ENCODE measurements at places on chromosomes 13 and 19.

- no peak for DNase-seq
These were observed 245.1 kb downstream of the KCTD12 start for GRCh38 chr13:76641056-76641455.

- no peak for DNase-seq
These were observed 22.6 kb downstream of the POLR1D start for GRCh38 chr13:27644302-27644701.

DNA sequence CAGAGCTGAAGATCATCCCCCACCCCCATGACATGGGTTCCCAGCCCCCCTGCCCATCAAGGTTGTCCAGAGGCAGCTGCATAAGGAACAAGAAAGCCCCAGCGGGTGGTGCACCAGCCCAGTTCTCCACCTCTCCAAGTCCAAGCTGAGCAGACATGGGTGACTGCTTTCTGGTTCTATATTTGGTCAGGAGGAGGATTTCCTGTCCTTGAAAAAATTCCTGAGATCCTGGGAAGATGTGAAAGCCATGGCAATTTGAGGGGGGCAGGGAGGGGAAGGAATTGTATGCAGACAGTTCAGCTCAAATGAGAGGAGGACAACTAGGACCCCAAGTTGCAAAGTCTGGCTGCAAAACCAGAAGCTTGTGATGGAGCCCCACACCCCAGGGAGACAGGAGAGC lies 55.4 kb upstream of the ADGRE5 start:
- DNase-seq: no peak

- no peak for DNase-seq
These were observed 552.0 kb downstream of the RFC3 start for GRCh38 chr13:34369931-34370330.

DNA sequence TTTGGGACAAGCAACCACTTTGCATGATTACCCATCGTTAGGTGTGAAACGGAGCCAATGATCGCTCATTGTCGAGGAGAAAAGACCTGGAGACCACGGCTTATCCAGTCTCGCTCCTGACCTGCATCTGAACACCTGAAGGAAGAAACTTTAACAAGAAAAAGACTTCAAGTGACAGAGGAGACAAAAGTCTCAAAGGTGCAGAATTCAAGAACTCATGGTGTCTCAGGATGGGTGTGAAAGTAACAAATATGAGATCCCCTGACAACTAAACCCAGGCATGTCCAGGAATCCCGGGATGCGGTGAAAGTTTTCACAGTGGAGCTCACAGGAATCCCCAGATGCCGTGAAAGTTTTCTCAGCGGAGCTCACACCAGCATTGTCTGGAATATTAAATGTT lies 6.3 kb upstream of the ATP11A start:
- DNase-seq: no peak

GRCh38 chr19:50458396-50459066 lies 17.8 kb upstream of the EMC10 start:
- DNase-seq: no peak

- no peak for DNase-seq
These were observed 65.0 kb downstream of the COG3 start for GRCh38 chr13:45529758-45530157.

DNA sequence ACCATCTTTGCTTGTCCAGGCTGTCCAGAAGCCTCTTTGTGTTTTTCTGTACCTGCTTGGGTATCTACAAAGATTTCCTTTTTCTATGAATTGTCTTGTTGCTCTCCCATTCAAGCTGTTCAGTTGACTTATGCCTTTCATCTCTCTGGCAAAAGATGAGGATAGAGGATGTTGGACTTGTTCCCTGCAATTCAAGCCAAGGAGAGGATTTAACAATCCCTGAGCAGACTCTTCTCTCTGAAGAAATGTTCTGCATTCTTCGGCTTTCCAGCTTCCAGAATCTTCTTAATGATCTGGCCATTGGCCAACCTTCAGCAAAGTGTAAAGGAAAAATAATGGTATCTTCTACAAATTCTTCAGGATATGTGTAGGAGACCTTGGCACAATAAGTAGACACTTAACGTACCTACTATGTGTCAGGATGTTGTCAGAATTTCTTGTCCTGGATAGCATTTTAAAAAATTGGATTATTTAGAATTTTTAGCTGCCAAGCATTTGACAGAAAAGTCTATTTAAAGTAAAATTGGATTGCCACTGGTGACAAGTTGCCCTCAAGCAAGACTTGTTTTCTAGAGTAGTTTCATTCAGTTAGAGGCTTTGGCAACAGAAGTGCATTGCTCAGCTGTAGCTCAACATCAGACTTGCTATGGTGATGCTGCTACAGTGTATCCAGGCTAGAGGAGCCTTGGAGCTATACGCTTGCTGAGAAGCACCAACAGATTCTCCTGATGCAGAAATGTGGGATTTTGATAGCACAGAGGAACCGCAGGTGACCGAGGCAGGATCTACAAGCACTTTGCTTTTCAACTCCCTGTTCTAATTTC lies 455.7 kb downstream of the SUCLA2 start:
- DNase-seq: no peak

DNA sequence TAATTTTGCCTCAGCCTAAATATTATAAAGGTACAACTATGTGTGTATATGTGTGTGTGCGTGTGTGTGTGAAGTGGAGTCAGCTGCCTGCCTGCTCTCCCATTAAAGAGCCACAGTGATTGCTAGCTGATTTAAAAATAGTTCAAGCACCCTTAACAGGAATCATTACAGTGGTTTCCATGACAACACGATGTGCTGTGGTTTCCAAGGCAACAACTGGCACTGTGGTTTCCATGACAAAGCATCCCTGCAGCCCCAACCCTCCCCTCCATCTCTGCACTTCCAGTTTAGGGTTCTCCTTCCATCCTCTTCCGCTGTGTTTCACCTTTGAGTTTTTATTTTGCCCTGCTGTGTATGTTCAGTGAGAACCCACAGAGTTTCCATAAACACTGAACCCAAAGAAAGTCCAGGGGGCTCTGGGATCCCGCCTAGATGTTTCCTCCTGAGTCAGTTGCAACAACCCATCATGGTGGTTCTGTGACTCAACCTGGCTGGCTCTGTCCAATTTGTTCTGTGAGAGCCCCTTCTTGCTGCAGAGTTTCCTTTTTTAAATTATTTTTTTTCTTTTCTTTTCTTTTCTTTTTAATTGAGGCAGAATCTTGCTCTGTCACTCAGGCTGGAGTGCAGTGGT lies 7.1 kb upstream of the PNMA8A start:
- DNase-seq: no peak

- DNase-seq: no peak
These were observed 19.3 kb downstream of the ENOX1 start for GRCh38 chr13:43767341-43767931.

GRCh38 chr13:91247768-91248167 lies 99.7 kb upstream of the MIR17HG start:
- DNase-seq: no peak

DNA sequence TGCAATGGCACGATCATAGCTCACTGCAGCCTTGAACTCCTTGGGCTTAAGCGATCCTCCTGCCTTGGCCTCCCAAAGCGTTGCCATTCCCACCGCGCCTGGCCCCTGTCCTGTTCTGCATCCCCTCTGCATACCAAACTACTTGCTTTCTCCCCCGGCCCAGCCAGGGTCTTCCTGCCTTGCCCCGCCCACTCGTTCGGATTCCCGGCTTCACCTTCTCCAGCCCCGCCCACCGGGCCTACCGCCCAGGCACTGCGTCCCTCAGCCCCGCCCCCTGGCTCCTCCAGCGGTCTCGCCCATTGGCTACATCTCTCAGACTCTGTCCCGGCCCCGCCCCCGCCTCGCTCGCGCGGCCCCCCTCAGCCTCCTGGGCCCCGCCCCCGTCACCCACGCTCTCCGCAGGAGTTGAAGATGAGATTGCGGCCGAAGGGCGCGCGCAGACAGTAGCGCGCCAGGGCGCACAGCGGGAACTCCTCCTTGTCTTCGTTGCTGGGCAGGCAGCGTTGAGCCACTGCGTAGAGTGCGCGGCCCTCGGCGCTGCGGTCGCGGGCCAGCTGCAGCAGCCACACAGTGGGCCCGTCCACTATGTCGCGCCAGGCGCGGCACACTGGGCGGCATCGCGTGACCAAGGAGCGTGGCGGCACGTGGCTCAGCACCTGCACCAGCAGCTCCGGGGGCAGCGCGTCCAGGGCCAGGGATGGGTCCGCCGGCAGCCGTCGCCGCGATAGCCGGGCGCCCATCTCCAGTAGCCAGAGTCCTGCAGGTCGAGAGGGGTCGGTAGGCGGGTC lies 19.0 kb downstream of the MRPS12 start:
- DNase-seq: no peak

GRCh38 chr13:99043831-99044231 lies 66.0 kb upstream of the DOCK9 start:
- no peak for DNase-seq

DNA sequence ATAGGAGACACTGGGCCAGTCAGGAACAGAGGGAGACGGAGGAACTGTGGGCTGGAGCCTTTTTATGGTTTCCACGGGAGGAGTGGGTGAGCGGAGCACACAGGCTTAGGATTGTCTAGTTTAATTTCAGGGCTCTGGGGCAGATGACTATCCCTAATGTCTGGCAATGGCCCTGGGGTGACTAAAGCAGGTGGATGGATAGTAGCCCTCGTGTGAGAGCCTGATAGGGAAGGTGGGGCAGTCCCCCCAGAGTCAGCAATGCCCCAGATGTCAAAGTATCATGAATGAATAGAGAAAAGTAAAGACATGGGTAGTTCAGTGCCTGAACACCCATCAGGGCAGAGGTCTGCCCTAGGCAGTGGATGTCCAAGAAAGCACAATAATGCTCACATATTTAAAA lies 94.2 kb downstream of the ZDHHC20 start:
- DNase-seq: no peak

Data from cortex of kidney (tissue), 1 donor.